Germinal center (tissue), 1 donor: ENCODE measurements at places on chromosomes 7 and 10.

GRCh38 chr10:4790045-4790444, 36.0 kb upstream of the AKR1E2 start:
- DNase-seq, result no peak

DNA sequence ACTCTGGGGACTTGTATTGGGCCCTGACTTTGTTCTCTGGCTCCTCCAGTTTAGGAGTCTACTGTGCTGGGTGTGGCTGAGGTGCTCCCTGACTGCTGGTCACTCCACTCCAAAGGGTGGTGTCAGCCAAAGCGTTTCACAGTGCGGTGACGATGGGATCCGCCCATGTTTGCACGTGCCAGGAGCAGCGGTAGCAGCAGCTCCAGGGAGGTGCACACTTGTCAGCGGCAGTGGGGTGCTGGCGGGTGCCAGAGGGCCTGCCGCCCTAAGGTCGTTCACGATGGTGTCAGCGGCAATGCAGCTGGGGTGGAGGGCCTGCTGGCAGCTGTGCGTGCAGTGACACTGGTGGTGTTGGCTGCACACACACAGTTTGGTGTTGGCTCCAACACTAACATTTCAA, 268.5 kb upstream of the AKR1E2 start:
- no peak for DNase-seq

DNA sequence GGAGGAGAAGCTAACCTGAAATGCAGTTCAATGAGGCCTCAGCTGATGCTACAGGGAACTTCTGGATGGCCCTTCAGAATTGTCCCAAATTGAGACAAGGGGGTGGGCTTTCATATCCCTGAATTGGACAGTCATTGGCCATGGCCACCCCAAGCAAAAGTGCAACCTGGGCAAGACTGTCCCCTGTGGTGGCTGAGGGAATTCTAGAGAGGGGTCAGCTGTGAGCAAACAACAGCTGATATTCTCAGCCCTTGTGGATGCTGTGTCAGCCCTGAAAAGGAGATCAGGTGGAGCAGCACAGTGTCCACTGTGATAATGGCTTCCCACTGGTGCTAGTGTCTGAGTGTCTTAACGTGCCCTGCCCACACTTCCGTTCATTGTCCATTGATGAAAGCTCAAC, 76.6 kb downstream of the SLC16A9 start:
- DNase-seq, result no peak

DNA sequence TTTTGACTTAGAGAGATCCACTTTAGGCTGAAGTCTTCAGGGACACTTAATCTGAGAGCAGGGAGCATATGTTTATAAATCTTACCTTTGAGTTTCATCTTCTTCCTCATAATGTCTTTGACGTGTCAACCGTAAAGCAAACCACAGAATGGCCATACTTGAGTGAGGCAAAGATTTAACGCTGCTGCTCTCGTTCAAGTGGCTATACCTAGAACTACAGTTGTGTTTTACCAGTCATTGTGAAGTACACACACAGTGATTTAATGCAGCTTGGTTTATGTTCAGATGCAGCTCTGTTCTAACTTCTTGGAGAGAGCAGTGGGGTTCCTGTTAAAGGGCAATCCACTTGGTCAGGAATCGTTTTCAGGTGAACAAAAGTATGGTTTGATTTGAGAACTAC, 39.9 kb upstream of the GOT1 start:
- no peak for DNase-seq

- DNase-seq, result no peak
Measured at GRCh38 chr10:61775111-61775510, 112.4 kb downstream of the CABCOCO1 start.

- DNase-seq, result no peak
Measured at GRCh38 chr10:1486841-1487687, 250.3 kb downstream of the ADARB2 start.

GRCh38 chr10:12191715-12192114, 4.0 kb downstream of the NUDT5 start:
- no peak for DNase-seq

GRCh38 chr7:77765481-77765880, 32.8 kb downstream of the TMEM60 start:
- DNase-seq, result no peak
